ENCODE measurements at places on chromosomes 7 and 10.

- DNase-seq = no peak
Observed at GRCh38 chr7:17234398-17235031, 63.9 kb upstream of the AHR start.

GRCh38 chr7:55436457-55436856 is 71.3 kb downstream of the LANCL2 start:
- no peak for DNase-seq

- DNase-seq = no peak
Observed at GRCh38 chr10:116809483-116810119, 39.7 kb upstream of the ENO4 start.

- DNase-seq = no peak
Observed at GRCh38 chr7:87784424-87784823, 91.7 kb downstream of the SLC25A40 start.

Data from cortex of kidney (tissue), 1 donor.